Kidney epithelial cell (primary cell): ENCODE measurements at places on chromosomes 3 and 15. TPM values are rescaled to one million over a fixed set of nuclear protein-coding genes. Genes with fewer than 3 reads are reported as not detected.

DNA sequence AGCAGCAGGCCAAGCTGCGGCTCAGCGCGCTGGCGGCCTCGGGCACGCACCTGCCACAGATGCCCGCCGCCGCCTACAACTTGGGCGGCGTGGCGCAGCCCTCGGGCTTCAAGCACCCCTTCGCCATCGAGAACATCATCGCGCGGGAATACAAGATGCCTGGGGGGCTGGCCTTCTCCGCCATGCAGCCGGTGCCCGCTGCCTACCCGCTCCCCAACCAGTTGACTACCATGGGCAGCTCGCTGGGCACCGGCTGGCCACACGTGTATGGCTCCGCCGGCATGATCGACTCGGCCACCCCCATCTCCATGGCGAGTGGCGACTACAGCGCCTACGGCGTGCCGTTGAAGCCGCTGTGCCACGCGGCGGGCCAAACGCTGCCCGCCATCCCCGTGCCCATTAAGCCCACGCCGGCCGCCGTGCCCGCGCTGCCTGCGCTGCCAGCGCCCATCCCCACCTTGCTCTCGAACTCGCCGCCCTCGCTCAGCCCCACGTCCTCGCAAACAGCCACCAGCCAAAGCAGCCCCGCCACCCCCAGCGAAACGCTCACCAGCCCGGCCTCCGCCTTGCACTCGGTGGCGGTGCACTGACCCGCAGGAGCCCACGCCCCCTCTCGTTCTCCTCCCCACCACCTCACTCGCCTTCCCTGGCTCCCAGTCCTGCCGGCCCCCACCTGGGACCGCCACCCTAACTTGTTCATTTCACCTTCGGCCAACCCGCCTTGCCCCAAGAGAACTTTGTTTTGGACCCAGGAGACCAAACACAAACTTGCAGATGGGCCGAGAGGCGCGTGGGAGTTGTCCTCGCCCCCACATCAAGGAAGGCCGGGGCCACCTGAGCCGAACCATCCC lies 1.5 kb downstream of the FOXB1 start:
- DNase-seq = no peak

Gene CCNL1
- total RNA-seq = 99.9 and 108 TPM in 2 replicates

Gene ALG1L2
- total RNA-seq = not detected in 2 replicates

Gene CD200R1
- not detected in 2 replicates for total RNA-seq

- no peak for DNase-seq
These were observed 47.9 kb upstream of the FURIN start for GRCh38 chr15:90820481-90820880.

GRCh38 chr15:26065723-26066122 lies 202.6 kb upstream of the ATP10A start:
- no peak for DNase-seq

GRCh38 chr15:60546744-60547143 lies 67.8 kb upstream of the ICE2 start:
- no peak for DNase-seq

DNA sequence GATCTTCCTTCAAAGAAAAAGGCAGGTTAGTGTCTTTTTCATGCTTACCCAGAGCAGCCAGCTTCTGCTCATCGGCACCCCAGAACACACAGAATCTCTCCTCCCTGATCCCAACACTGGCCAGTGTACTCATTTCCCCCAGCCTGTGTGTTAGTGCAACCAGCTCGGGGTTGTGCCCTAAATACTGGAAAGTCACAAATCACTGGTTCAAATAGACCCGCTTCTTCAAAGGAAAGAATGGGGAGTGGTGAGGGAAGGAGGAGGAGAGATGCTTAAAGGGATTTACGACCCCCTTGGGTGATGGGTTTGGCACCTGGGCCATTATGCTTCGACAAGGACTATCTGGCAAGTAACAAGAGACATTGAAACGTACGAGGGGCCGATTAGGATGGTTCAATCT lies 114.0 kb downstream of the FOXB1 start:
- DNase-seq = no peak
